ENCODE measurements at places on chromosomes 6 and 20. TPM values are rescaled to one million over a fixed set of nuclear protein-coding genes. Genes with fewer than 3 reads are reported as not detected.
A peak's percentile ranks its signal among the peaks of the same experiment; 100 is the strongest.

The PRRT1 gene
- total RNA-seq: 0.40 TPM

GRCh38 chr20:39913274-39913673 is 775.8 kb downstream of the MAFB start:
- peak; percentile 55 for ATAC-seq

- ATAC-seq: peak; percentile 27
Observed at GRCh38 chr20:49583669-49584417, 15.9 kb upstream of the PTGIS start.

DNA sequence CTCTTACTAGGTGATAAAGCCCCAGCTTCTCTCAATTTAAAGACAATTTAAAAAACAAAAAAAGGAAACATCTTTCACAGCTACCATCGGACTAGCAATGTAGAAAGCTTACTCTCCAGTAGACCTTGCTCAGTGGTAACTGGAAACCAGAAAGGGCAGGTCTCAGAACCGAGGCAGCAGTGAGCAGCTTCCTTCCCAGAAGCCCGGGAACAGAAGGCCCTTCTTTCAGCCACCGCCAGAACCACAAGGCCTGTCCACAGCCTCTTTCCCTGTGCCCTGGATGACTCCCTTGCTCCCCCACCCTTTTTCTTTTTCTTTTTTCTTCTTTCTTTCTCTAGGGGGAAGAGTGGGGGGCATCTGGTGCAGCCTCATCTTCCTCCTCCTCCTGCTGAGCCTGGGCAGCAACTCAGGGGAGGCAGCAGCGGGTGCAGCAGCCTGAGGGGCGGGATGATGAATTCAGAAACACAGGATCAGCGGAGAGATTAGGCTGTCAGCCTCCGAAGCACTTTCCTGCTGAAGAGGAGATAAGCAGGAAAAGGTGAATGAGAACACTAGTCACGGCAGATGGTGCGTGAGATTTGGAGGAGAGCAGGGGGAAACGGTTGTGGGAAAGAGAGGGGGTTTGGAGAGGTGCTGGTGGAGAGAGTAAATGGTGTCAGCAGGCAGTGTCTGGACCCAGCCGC is 158.5 kb downstream of the ID4 start:
- ATAC-seq: no peak

DNA sequence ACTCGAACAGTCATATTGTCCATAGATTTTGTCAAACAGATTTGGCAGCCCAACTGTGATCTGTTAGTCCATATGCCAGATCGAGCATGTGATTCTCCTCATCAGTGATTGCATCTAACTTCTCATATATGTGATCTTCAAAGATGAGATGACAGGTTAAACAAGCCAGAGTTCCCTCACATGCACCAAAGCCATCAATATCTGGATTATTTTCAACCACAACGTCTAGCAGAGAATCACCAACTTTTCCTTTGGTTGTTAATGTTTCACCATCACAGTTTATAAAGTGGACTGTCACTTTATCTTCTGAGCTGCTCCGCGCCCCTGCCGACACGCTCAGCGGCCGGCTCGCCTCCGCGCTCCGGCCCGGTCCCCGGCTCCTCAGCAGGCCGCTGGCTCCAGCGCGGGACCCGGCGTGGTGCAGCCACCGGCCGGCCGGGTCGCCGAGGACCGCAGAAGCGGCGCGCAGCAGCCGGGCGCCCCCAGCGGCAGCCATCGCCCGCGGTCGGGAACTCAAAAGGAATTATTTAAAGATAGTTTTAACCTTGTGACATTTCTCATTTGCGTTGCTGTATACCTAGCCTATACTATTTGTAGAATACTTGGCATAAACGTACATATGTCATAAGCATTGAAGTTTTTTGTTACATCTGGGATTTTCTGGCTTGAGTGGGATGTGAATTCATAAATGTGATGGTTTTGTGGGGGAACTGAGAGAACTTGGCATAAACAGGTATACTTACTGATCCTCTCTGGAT is 40.1 kb upstream of the DYNLRB1 start:
- ATAC-seq: peak; percentile 64
